ENCODE measurements at places on chromosomes 1 and 21.

GRCh38 chr1:51963592-51964308, 26.8 kb downstream of the RAB3B start:
- DNase-seq, result no peak

DNA sequence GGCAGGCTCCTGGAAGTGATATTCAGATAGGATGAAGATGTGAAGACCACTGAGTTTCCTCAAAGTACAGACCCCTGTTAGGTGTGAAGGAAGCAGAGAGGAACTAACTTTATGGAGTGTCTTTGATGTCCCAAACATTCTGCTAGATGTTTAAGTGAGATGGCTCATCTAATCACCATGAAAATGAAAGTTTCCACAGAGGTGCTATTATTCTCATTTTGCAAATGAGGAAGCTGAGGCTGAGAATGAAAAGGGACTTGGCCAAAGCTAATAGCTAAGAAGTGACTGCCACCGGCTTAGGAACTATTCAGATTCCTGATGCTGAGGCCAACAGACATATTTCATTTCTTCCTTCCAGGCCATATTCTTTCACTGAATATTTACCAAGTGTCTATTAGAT, 45.9 kb upstream of the WLS start:
- no peak for DNase-seq

DNA sequence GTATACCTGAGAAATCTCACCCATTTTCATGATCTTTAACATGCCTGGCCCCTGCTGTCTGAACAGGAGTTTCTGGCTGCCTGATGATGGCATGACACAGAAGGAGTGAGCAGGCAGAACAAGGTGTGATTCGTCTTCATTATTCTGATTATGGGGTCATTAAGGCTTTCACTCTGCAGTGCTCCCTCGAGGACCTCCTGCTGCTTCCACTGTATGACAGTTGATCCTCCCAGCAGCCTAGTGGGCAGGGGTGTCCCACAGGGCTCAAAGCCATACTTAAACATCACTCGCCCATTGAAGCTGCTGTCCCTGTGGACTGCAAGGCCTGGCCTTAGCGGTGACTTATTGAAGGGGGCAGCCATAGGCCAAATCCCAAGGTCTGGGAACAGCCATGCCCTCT, 12.7 kb upstream of the PARS2 start:
- no peak for DNase-seq

GRCh38 chr1:61005614-61006580, 76.5 kb upstream of the NFIA start:
- DNase-seq, result no peak

DNA sequence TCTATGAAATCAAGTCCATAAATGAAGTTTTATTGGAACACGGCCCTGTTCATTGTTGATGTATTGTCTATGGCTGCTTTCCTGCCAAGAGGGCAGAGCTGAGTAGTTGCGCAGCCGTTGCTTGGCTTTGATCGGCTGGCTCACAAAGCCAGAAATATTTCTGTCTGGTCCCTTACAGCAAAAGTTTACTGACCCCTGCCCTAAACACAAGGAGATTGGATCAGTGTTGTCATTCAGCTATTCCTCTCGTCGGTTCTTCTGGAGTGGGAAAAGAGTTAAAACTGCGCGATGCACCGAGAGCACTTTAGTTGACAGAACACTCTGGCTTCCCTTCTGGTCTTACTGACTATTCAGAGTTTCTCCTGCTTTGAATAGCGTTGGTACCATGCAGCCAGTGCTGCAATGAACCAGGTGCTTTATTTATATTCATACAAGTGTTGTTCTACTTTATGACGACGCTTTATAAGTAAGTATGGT, 868 bp downstream of the ZBTB40 start:
- no peak for DNase-seq

GRCh38 chr1:154276797-154277196, 4.4 kb downstream of the HAX1 start:
- DNase-seq, result no peak

- DNase-seq, result no peak
Observed at GRCh38 chr1:58981392-58981791, 197.5 kb upstream of the JUN start.

DNA sequence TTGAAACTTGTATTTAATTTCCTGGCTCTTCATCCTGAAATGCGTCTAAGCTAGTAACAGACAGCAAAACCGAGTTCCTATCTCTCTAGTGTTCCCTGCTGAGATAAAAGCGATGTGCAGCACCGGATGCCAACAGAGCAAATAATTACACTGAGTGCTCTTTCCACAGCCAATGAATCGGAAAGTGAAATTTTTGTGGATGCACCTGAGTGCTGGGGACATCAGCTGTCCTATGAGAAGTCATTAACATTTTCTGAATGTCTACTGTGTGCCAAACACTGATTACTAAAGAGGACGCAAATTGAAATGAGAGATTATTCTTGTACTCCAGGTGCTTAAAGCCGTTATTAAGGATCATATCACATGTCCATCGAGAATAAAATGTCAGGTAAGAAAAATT, 278.0 kb downstream of the RGS7 start:
- no peak for DNase-seq

GRCh38 chr1:109948285-109948630, 36.3 kb upstream of the AHCYL1 start:
- DNase-seq, result no peak

DNA sequence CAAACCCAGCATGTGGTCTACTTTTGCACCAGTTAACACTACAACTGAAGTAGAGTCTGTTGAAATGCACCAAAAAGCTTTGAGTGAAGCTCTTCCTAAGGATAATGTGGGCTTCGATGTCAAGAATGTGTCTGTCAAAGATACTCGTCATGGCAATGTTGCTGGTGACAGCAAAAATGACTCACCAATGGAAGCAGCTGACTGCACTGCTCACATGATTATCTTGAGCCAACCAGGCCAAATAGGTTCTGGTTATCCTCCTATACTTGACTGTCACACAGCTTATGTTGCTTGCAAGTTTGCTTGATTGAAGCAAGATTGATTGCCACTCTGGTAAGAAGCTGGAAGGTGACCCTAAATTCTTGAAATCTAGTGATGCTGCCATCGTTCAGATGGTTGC, 85.2 kb downstream of the DENND1B start:
- DNase-seq, result no peak

- DNase-seq, result no peak
Observed at GRCh38 chr1:204996981-204997380, 46.0 kb upstream of the CNTN2 start.

- no peak for DNase-seq
Observed at GRCh38 chr21:33734818-33735217, 92.5 kb downstream of the ITSN1 start.

DNA sequence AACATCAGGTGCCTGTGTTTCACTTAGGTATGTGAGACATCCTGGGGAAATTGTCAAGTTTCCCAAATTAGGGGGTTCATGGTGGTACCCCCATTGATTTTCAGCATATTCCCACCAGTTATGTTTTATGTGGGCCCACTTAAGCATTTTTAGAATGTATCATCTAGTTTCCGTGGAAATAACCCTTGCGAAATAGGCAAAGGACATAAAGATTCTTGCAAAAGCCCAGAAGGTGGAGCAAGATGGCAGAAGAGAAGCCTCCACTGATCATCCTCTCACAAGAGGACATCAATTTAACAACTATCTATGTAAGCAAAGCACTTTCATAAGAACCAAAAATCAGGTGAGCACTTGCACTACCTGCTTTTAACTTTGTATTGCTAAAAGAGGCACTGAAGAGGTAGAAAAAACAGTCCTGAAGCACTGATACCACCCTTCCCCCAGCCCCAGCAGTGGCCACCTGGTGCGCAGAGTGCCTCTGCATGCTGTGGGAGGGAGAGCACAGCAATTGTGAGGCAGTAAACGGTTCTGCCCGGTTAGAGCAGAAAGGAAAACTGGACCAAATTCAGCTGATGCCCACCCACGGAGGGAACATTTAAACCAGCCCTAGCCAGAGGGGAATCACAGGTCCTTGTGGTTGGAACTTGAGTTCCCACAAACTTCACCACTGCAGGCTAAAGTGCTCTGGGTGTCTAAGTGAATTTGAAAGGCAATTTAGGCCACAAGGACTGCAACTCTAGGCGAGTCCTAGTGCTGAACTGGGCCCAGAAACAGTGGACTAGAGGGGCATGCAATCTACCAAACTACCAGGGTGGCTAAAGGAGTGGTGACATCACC, 23.2 kb downstream of the MCOLN2 start:
- no peak for DNase-seq

- no peak for DNase-seq
Observed at GRCh38 chr1:235566084-235566483, 61.8 kb upstream of the B3GALNT2 start.

- no peak for DNase-seq
Observed at GRCh38 chr1:64499966-64500365, 30.0 kb downstream of the CACHD1 start.

DNA sequence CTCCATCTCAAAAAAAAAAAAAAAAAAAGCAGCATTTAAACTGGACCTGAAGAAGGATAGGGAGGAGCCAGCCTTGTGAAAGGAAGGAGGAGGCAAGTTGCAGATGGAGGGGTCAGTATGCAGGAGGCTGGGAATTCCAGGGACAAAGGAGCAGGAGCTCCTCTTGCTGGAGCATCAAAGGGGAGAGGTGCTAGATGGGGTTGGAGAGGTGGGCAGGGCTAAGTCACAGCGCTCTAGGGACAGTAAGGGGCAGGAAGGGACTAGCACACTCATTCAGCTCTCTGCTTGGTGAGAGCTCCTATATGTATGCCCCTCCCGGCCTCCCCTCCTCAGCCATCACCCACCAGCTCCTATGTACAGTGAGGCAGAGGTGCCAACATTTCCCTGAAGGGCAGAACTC, 26.8 kb downstream of the MAP7D1 start:
- no peak for DNase-seq

GRCh38 chr1:31866450-31867032, 50.7 kb upstream of the SPOCD1 start:
- DNase-seq, result no peak

- DNase-seq, result no peak
Observed at GRCh38 chr1:174916846-174917245, 82.9 kb upstream of the CACYBP start.

- DNase-seq, result no peak
Observed at GRCh38 chr1:64527165-64527564, 57.2 kb downstream of the CACHD1 start.

GRCh38 chr21:32878661-32879060, 107.1 kb upstream of the PAXBP1 start:
- DNase-seq, result no peak

DNA sequence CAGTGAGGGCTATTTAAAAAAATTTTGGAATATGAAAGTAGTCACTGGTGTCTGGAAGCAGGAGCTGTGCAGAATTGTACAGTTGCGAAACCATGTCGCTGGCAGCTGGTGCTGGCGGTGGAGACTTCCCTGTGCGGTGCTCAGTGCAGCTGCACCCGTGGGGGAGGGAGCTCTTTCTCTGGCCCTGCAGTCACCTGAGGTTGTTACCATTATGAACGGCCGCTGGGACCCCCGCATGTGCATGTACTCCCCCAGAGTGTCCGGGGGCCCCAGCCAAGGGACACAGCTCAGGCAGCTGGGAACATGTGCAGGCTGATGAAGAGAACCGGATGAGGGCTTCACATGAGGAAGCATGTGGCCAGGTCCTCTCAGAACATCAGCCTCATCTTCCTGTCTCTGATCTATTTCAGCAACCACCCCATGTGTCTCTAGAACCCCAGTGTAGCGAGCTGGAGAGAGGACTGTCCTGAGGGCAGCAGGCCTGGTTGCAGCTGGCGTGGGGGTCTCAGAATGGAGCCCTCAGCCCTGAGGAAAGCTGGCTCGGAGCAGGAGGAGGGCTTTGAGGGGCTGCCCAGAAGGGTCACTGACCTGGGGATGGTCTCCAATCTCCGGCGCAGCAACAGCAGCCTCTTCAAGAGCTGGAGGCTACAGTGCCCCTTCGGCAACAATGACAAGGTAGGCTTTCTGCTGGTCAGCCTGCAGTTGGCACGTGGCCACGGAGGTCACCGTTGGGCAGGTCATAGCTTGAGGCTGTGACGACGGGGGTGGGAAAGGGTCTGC, at the start of gene TRPM2:
TRPM2 (plus strand) TSS at position 431 of the 780 bp plus-strand sequence; CDS start at position 511, 80 bp downstream.
- DNase-seq, result no peak

- DNase-seq, result peak; percentile 49
Observed at GRCh38 chr1:156656806-156657740, 15.2 kb downstream of the BCAN start.

GRCh38 chr1:227994632-227995300, 12.0 kb upstream of the WNT3A start:
- DNase-seq, result no peak

DNA sequence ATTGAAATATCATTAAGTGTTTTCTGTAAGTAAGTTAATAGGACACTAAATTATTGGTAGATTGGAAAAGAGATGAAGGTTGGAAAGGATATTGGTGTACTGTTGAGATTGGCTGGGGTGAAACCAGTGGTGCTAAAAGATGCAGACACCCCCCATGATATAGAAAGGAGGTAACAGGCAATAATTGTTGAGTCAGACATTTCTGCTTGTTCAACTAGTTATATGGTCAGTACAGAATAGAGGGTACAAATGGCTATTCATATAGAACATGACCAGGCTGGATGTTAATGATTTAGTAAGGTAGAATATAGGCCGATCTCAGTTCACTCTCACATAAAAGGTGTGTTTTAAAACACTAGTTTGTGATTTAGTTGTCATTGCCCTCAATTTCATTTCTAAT, 104.5 kb downstream of the POU2F1 start:
- no peak for DNase-seq

DNA sequence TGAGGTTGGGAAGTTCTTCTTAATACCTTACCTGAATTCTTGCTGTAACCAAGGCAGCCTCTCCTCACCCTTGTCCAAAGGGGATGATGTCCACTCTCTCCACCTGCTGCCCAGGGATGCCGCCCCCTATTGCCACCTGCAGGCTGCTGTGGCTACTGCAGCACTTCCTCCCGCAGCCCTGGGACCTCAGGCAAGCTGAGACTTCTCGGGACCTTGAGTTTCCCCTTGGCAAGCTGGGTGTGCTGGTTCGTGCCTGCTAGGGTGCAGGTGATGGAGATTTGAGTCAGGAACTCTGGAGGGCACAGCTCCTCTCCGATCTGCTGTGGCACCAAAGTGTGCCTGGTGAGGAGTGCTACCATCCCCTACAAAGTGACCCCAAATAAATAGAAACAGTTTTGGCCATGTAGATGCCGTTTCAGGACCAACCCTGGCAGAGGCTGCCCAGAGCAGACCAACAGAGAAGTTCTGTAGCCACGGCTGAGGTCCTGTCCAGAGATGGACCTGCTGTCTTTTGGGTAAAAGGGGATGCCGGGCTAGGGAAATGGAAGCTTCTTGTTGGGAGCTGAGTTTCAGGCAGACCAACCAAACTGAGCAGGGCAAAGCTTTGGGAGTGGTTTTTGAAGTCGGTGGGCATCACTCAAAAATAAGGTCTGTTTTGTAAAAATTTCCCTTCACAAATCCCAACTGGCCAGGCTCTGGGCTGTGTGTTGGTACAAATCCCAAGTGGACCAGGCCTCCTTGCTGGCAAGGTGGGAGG, 31.7 kb downstream of the RUNX3 start:
- DNase-seq, result no peak

All from stimulated activated CD8-positive, alpha-beta memory T cell treated with anti-CD3 and anti-CD28 coated beads, Interleukin-7, amount 100 ng/mL, for 1 hour (primary cell).